ENCODE measurements at places on chromosomes 16 and 17.

- no peak for DNase-seq
Observed at GRCh38 chr16:57016831-57017230, 27.5 kb downstream of the NLRC5 start.

- no peak for DNase-seq
Observed at GRCh38 chr16:2803545-2804195, 5.4 kb downstream of the PRSS41 start.

DNA sequence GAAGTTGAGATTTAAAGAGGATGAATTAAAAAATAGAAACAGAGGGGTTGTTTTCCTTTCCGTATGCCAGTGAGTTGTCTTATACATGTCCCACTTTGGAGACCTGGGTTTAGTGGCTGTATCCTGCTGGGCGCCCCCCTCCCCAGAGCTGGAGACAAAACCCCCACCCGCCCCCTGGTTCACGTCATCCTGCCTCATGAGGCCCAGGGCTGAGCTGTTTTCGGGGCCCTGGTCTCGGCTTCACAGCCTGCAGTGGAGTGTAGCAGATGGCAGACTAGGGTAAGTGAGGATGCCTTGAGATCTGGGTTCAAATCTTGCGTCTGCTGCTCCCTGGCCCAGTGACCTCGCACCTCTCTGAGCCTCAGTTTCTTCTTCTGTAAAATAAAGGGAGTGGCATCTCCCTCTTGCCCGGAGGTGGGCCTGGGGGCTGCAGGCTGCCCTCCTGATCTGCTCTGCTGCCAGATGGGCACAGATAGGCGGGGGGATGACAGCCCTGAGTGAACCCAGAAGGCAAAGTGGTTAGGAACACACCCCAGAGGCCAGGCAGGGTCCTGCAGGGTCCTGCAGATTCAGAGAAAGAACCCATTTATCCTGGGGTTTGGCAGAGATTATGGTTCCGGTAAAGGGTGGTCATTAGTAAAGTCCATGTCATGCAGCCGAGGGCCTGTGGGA lies 45.1 kb downstream of the SOCS3 start:
- no peak for DNase-seq

DNA sequence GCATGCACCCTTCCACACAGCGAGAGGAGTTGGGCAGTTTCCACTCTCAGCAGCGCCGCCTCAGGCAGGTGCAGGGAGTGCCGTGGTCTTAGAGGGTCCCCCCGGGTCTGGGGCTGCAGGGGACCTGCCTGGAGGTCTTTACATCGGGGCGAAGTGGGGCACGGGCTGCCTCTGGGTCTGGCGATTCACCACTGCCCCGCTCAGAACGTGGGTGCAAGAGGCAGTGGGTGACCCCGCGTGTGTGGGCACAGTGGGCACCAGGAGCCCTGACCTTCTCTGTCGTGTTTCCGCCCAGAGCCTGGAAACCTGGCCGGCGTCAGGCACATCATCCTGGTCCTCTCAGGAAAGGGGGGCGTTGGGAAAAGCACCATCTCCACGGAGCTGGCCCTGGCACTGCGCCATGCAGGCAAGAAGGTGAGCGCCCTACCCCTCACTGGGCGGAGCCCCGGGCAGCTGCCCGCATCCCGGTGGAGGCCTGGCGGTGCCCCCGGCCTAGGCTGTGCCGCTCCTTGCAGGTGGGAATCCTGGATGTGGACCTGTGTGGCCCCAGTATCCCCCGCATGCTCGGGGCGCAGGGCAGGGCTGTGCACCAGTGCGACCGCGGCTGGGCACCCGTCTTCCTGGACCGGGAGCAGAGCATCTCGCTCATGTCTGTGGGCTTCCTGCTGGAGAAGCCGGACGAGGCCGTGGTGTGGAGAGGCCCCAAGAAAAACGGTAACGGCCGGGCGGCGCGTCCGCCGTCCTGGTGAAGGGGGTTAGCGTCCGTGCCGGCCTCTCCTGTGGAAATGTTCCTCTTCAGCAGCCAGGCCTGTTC lies 3.7 kb downstream of the NUBP2 start:
- no peak for DNase-seq

DNA sequence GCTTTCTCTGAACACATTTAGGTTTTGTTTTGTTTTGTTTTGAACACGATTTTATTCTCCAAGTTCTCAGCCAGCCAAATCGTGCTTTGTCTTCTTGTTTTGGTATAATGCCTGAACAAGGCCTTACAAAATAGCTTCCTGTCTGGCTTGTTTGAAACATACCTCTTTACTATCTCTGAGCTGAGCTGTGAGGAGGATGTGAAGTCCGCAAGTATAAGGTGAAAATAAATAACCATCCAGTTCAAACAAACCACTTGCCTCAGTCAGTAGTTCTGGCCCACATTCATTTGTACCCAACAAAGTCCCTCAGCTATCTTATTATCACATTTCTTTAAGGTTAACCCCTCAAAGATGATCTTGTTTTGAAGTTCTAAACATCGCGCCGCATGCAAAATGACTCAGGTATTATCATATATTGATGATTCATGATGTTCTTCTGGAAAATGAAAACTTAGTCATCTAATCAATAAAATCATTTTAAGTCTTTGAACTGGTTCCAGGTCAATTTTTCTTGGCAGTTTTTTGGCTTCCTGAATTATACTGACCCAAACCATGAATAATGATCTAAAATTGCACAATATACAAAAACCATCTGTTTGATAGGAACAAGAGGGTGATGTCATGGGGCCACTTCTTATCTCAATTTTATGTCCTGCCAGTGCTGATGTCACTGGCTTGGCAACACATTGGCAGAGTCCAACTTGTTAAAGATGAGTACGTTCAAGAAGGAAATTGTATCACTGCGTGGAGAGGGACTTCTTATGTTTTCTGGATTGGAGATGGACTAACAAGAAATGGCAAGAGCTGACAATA lies 694.3 kb downstream of the KCNJ2 start:
- no peak for DNase-seq

DNA sequence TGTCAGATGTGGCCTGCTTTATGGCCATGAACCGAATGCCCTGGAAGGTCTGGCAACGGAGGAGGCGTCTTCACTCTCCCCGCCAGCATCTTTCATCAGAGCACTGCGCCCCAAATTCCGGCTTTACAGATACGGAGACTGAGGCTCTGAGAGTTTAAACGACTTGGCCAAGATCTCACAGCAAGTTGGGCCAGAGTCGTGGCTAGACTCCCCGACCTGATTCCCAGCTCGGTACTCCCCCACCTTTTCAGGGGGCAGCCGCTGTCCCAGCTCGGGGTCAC lies 1.7 kb downstream of the NGFR start:
- DNase-seq: no peak

DNA sequence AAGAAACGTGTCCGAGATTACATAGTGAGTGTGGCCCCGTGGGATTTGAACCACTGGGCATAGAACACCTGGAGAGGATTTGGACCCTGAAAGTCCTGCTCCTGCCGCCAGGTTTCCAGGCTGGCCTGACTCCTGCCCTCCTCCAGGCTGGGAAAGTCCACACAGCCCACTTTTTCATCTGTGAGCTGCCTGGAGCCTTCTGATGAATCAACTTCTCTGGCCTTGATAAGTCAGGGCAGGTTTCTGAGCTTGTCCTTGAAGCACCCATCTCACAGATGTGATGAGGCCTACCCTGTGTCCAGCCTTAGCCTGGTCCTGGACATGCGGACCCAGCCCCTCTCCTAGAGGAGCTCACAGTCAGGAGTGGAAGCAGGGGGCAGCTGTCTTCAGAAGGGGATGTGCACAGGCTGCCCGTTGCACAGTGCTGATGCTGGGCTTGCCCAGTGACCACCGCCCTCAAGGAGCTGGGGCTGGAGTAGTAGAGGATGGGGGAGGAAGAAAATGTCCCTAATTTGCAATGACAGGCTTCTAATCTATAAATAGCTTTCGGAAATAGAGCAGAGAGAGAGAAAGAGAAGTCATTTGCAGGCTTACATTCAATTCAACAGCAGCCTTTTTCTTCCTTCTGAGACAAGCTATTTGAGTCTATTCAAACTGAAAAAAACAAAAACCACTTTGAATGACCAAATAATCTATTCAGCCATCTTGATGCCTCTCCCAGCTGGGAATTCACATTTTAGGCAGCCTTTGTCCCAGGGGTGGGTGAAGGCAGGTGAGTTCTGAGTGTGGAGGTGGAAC lies 73.5 kb upstream of the DNAJA2 start:
- DNase-seq: no peak
